ENCODE measurements at places on chromosomes 6 and 20. TPM values are rescaled to one million over a fixed set of nuclear protein-coding genes. Genes with fewer than 3 reads are reported as not detected.

DOK5 gene
- total RNA-seq = not detected

GRCh38 chr6:83167726-83168278, 25.3 kb downstream of the PGM3 start:
- DNase-seq = no peak

DNA sequence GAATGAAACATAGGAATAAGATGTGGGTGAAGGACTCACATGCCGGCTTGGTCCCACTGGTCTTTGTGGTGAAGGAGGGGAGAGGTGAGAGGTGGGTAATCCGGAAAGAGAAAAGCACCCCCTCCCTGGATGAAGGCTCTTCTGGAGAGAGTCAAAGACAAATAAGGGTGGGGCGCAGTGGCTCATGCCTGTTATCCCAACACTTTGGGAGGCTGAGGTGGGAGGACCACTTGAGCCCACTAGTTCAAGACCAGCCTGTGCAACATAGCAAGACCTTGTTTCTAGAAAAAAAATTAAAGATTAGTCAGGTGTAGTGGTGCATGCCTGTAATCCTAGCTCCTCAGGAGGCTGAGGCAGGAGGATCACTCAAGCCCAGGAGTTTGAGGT, 3.1 kb downstream of the LTB start:
- DNase-seq = no peak

DNA sequence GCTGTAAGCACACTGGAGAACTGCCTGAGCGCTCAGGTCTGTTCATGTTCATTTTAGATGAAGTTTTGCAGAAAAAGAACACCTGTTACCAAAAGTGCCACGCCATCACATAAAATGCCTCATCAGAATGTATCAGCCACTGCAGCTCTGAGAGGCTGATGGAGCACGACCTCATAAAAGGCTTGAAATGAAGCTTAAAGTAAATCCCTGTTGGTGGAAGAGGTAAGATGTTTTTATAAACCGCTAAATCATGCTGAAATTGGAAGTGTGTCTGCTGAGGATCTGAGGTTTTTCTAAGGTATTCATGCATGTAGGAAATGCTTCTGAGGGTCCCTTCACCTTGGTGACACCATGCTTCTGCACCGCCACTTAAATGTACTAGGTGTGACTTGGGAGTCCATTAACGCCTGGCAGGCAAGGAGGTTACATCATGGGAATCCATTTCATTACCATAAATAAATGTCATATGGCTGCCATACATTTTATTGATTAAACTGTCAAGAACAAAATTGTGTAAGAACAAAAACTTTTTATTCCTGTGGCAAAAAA, 363.1 kb upstream of the AGPAT4 start:
- no peak for DNase-seq

Measured in lower leg skin (tissue), 4 donors.